ENCODE measurements at places on chromosomes 7 and 10. TPM values are rescaled to one million over a fixed set of nuclear protein-coding genes. Genes with fewer than 3 reads are reported as not detected.

GRCh38 chr7:19295376-19295775, 150.2 kb upstream of the FERD3L start:
- H3K4me3 ChIP-seq, result no peak overlapping the region
- no peak for DNase-seq
- no peak overlapping the region for H3K27ac ChIP-seq
- no peaks in the 10 kb centered on the region for H3K27me3 ChIP-seq

DNA sequence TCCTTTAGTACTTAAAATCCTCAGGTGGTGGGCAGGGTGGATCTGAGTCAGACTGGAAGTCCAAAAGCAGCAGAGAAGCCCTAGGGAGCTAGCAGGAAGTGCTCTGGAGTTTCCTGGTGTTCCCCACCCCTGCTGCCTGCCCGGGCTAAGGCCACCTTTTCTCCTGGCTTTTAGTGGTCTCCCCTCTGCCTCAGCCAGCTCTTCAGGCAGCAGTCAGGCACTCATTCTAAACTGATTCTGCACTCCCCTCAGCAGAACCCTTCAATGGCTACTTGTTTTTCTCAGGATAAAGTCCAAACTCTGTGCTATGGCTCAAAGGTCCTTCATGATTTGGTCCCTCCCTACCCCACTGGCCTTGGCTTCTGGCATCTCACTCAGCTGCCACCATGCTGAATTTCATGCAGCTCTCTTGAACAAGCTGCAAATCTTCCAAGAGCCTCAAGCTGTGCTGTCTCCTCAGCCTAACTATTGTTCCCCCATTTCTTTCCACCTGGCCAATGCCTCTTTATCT, 28.9 kb upstream of the DNMBP start:
- no peaks in the 10 kb centered on the region for H3K36me3 ChIP-seq
- no peaks in the 10 kb centered on the region for H3K27me3 ChIP-seq
- peaks cover 17% of the 10 kb centered on the region for H3K4me1 ChIP-seq
- H3K4me3 ChIP-seq, result no peak overlapping the region

DNA sequence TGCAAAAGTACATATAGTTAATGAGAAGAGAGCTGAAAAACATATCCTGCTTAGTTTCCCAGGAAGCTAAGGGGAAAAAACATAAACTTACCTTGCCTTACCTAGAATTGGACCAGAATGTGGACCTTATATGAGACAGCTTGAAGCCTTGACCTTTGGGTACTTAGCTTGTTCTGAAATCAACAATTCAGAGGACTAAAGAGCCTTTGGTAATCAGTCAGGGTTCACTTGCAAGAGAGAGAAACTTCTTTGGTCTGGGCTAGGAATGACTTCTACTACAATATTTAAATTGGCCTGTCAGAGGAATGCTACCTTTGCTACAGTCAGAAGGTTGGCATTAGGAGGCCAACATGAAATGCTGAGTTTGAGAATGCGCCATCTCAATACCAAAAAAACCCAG, 24.9 kb downstream of the SAMD8 start:
- H3K27ac ChIP-seq, result no peak overlapping the region
- no peaks in the 10 kb centered on the region for H3K27me3 ChIP-seq
- H3K4me3 ChIP-seq, result no peak overlapping the region
- H3K36me3 ChIP-seq, result no peaks in the 10 kb centered on the region
- 0 out of 2 replicates have a peak, but pooled peaks cover 3% of the 10 kb centered on the region for H3K4me1 ChIP-seq
- no peak for DNase-seq

GRCh38 chr10:77578583-77579227, 58.9 kb downstream of the KCNMA1 start:
- H3K4me3 ChIP-seq, result no peak overlapping the region
- peaks cover 62% of the 10 kb centered on the region for H3K4me1 ChIP-seq
- H3K27me3 ChIP-seq, result no peaks in the 10 kb centered on the region
- H3K27ac ChIP-seq, result peak overlapping the region; percentile 48

- no peak overlapping the region for H3K27ac ChIP-seq
- DNase-seq, result no peak
- H3K4me1 ChIP-seq, result peaks cover 14% of the 10 kb centered on the region
- no peaks in the 10 kb centered on the region for H3K27me3 ChIP-seq
- no peak overlapping the region for H3K4me3 ChIP-seq
- no peaks in the 10 kb centered on the region for H3K36me3 ChIP-seq
Measured at GRCh38 chr10:35004651-35005050, 85.5 kb downstream of the CUL2 start.

DNA sequence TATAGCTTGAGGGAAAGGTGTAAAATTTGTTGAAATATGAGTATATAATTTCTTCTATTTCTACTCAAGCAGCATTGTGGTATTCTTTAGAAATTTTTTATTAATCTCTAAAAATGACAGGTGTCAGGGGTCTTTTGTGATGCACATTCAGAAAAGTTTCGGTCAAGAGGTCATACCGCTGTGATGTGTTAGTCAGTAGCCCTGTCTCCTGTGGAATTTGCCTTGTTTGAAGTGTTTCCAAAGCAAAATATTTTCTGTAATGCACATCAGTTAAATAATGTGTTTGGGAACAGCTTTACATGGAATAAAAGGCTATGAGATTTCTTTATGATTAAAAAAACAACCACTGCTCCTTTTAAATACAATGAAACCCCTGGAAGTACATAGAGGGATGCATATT, 35.8 kb downstream of the FOXP2 start:
- H3K4me3 ChIP-seq, result no peak overlapping the region
- H3K27ac ChIP-seq, result no peak overlapping the region
- H3K27me3 ChIP-seq, result no peaks in the 10 kb centered on the region
- no peak for DNase-seq
- H3K4me1 ChIP-seq, result no peaks in the 10 kb centered on the region

- H3K27me3 ChIP-seq, result no peaks in the 10 kb centered on the region
- no peak overlapping the region for H3K27ac ChIP-seq
- no peak overlapping the region for H3K4me3 ChIP-seq
- H3K36me3 ChIP-seq, result no peaks in the 10 kb centered on the region
- DNase-seq, result no peak
- no peaks in the 10 kb centered on the region for H3K4me1 ChIP-seq
Measured at GRCh38 chr7:4655311-4655710, 26.8 kb upstream of the FOXK1 start.

- no peaks in the 10 kb centered on the region for H3K4me1 ChIP-seq
- DNase-seq, result no peak
- H3K4me3 ChIP-seq, result no peak overlapping the region
- H3K27ac ChIP-seq, result no peak overlapping the region
Measured at GRCh38 chr7:25007668-25008067, 27.7 kb upstream of the OSBPL3 start.

Gene COL13A1
- total RNA-seq, result 1.0 TPM

Gene BHLHA15
- 0.26 TPM for total RNA-seq

Gene ZNF736
- 29.0 TPM for total RNA-seq

Data from Panc1 (cell line).